ENCODE measurements at places on chromosomes 11 and 22.

DNA sequence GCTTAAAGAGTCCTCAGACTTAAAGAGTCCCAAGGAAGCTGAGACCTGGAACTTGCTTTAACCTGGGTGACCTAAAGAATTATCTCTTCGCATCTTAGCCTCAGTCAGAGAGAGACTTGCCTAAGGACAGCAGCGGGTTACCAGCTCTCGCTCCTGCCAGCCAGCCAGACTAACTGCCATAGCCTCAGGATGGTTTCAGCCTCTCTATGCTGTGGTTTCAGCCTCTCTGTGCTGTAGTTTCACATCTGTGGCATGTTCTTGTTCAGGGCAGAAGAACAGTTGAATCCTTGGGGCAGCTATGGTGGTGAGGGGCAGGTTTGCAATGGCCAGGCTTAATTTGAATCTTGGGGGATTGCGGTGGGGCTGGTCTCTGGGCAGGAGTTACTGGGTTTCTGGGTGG, 2.3 kb downstream of the FRMD8 start:
- no peak for DNase-seq

DNA sequence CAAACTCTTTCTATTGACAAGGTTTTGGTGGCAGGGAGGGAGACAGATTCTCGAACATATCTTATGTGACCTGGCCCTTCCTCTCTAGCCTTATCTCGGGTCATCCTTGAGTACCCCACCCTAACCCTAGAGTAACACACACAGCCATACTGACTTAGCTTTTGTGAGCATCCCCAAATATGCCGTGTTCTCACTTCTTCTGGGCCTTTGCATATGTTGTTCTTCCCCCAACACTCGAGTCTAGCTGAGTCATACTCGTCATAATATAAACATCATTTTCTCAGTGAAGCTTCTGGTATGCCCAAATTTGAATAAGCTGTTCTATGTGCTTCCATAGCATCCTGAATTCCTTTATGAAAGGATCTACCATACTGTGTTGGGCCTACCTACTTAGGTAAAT, 8.0 kb downstream of the TTC17 start:
- no peak for DNase-seq

GRCh38 chr11:62600367-62601121, 1.1 kb downstream of the MTA2 start:
- no peak for DNase-seq

- DNase-seq = no peak
Observed at GRCh38 chr11:36056160-36056751, 112.4 kb downstream of the LDLRAD3 start.

DNA sequence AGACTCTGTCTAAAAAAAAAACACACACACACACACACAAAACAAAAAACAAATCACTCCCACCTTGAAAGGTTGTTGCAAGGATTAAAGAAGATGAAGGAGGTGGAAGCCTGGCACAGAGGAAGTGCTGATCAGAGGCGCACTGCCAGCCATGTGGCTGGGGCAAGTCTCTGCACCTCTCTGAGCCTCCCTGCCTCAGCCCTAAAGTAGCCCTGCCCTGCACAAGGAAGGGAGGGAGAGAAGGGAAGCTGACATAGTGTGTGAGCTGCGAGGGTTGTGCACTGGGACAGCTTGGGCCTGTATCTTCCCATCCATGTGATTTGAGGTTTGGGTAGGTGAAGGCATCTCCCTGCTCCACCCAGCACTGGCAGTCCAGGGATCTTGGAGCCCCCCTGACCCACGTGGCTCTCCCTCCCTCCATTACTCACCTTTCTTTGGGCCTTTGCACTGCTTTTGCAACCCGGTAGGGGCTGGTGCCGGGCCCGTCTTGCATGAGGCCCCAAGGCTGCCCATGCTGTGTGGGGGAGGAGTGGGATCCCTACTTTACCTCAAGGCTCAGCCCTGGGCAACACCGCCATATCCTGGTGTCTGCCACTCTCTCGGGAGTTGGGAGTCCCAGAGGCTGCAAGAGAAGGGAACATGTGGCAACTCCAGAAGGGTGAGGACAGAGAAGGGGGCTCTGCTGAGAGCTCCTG, 30.5 kb downstream of the IFT27 start:
- DNase-seq = no peak

DNA sequence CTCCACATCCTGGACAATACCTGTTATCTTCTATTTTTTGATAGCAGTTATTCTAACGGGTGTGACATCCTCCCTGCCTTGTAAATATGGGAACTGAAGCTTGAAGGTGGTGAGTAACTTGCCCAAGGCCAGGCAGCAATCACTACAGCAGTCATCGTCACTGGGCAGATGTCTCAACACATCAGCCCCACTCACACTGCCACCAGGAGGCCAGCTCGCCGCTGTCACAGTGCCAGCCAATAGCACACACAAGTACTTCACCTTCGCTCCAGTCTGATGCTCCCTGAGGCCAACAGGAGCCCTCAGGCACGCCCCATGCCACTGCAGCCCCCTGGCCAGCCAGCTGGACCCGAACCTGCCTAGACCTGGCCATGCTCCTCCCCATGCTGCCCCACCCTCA, 4.9 kb upstream of the TTLL1 start:
- DNase-seq = no peak

GRCh38 chr11:2933375-2934020, 4.3 kb upstream of the PHLDA2 start:
- no peak for DNase-seq

DNA sequence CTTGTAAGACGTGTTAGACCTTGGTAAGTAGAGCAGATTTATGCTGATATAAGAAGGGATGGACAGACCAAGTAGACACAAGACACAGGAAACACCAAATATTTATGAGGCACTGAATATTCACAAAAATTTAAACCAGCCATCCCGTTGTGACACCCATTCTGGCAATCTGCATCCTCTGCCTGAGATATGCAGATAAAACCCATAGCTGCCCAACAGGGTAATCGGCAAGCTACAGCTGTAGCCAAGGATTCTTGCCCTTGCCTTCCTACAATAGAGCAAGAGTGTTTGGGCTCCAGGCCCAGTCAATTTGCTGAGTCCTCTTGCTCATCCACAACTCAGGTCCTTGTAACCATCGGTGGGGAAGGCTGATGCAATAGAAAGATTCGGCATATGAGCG, 18.5 kb upstream of the MPZL2 start:
- no peak for DNase-seq

GRCh38 chr11:119055901-119056300, 1.1 kb downstream of the HYOU1 start:
- no peak for DNase-seq
